GM06990 (cell line): ENCODE measurements at places on chromosomes 2 and 18.
A peak's percentile ranks its signal among the peaks of the same experiment; 100 is the strongest.

DNA sequence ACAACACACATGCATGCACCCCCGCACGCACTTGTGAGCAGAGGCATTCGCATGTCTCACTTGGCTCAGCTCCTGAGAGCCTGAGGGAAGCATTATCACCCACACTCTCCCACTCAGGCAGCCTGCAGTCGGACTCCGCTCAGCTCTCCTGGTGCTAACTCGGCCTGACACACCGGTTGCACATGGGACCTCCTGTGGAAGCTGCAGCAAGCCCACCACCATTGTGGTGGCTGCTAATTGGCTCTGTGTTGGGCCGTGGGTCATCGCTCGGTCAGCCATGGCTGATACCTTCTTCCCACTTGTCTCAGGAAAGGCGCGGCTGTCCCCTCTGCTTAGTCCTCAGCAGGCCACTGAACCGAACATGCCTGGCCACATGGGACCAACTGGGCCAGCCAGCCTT, 13.7 kb upstream of the TEX261 start:
- no peak for DNase-seq

DNA sequence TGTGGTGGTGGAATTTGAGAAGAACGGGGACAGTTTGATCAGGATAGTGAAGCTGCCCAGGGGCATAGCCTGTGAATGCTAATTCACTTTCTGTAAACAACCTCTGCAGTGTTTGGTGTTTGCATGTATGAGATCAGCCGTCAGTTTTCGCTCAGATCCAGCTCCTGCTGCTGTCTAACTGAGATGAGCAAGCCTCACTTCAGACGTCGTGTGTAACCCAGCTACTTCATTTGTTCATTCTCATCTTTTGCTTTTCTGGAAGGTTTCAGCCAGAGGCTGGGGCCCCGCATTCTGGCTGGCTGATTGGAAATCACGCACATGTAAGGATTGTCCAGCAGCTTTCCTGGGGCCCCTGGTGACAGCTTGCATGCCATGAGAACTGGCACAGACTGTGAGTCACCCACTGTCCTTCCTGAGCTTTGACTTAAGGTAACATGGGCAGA, 48.9 kb downstream of the LDLRAD4 start:
- no peak for DNase-seq

DNA sequence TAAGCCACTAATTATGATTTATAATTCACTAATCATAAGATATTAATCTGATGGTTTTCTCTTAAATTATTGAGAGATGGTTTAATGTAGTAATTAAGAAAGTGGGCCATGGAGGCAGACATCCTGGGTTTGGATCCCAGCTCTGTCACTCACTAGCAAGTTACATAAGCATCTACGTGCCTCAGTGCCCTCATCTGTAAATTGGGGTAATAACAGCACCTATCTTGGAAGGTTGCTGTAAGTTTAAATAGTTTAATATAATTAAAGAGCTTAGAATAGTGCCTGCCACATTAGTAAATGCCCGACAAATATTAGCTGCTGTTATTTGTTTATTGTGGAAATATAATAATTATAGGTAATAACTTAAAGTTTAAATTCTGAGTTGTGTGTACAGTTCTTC, 30.9 kb downstream of the BABAM2 start:
- DNase-seq, result no peak

DNA sequence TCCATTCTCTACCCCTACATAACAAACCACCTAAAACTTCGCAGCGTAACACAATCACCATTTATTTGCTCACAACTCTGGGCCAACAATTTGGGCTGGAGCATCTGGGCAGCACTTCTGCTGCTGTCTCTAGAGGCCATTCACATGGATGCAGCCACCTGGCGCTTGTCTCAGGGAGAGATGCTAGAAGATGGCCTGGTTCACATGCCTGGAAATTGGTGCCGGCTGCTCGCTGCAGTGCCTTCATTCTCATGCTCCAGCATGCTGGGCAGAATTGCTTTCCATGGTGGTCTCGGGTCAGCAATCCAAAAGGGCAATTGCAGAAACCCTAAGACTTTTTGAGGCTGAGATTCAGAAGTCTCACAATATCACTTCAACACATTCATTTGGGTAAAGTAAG, 157.4 kb downstream of the SUCLG1 start:
- DNase-seq, result no peak

- DNase-seq, result no peak
Measured at GRCh38 chr2:53952519-53952918, 18.3 kb downstream of the PSME4 start.

- DNase-seq, result no peak
Measured at GRCh38 chr2:72442270-72442669, 294.6 kb upstream of the CYP26B1 start.

DNA sequence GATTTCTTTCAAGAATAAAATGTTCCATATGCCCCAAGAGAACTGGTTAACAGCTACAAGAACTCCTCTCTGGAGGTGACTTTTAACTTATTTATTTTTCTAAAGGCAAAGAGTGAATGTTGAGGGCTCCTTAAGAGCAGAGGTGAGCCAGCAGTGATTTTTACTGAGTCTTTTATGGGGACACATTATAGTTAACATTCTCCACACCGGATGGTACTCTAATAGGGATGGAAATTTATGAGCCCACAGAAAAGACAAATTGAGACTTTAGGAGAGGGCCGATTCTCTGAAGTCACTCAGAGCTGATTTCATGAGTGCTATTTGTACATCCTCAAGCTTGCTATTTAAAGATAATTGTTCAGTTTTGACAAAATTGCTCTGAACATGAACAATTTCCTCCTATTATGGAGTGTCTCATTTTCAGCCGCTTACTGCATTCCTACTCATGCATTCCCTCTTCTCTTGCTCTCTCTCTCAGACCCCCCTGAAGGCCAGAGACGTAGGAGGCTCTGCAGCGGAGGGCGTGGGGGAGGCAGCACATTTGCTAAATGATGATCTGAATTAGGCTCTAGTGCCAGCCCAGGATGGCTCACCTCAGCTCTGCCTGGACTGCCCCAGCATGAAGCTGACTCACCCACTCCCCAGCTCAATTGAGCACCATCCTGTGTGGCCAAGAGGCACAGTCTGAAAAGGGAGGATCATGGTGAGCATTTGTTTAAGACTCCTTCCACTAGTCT, 5.9 kb upstream of the RPL37A start:
- DNase-seq, result peak; percentile 40

- no peak for DNase-seq
Measured at GRCh38 chr2:2787301-2787907, 456.3 kb upstream of the MYT1L start.
